AG04449 (cell line): ENCODE measurements at places on chromosomes 5 and 9.

DNA sequence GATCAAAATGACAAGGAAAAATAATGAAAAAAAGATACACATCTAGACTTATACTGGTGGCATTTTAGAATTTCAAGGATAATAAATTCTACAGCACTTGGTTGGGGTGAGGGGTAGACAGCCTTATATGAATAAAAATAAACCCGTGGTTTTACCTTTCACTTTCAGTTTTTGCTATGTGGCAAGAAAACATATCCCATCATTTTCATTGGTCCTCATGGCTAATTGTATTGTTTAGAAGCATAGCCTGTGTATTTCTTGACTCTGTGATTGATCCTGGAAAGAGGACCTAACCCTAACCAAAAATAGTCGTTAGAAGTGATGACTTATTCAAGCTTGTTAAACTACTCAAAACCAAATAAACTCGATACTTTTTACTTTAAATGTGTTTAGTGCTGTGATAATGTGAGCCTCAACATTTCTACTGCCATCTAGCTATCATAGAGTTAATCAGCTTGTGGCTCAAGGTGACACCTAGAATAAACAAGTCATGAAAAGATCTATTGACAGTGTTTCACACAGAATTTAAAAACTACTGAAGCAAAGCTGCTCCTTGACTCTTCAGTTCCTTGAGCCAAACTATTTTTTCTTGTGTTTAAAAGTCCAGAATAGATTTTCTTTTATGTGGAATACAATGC, 153.3 kb upstream of the IZUMO3 start:
- DNase-seq, result no peak

DNA sequence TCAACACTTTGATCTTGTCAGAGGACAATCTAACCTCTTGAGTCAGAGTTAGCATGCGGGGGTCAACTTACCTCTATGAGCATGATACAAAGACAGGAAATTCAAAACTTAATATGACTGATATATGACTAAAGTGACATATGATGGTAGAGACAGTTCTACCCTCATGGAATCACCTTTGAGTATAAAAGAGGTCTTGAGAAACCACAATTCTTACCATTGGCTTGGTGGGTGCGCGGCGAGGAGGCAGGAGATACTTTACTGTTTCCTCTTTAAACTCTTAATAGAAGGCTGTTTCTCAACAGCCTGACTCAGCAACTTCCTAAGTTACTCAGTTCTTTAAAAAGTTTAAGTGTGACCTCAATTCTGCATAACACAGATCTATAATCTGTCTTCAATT, 372.8 kb downstream of the KIAA0825 start:
- no peak for DNase-seq

GRCh38 chr9:131279196-131279862, 3.0 kb upstream of the FAM78A start:
- DNase-seq, result no peak

DNA sequence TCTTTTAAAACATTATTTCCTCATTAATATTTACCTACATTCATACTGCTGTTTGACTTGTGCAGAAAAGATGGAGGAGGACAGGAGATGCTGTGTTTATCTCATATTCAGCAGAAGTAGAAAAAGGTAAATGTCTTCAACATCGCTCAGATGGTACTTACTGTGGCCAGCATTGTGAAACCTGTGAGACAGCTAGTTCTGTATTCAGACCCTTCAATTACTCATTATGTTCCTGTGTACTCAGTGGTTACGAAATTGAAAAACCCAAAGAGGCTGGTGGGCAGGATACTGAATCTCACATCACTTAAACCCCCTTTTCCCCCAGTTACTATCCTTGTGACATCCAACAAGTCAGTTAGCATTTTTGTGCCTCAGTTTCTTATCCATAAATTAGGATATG, 216.0 kb downstream of the KDM4C start:
- no peak for DNase-seq

- DNase-seq, result no peak
Measured at GRCh38 chr5:78647351-78647818, 1.2 kb downstream of the LHFPL2 start.

- no peak for DNase-seq
Measured at GRCh38 chr9:36221667-36222066, 30.9 kb downstream of the CLTA start.

- DNase-seq, result no peak
Measured at GRCh38 chr5:40381676-40382363, 297.9 kb upstream of the PTGER4 start.

GRCh38 chr9:26013199-26013598, 335.0 kb upstream of the TUSC1 start:
- DNase-seq, result no peak

DNA sequence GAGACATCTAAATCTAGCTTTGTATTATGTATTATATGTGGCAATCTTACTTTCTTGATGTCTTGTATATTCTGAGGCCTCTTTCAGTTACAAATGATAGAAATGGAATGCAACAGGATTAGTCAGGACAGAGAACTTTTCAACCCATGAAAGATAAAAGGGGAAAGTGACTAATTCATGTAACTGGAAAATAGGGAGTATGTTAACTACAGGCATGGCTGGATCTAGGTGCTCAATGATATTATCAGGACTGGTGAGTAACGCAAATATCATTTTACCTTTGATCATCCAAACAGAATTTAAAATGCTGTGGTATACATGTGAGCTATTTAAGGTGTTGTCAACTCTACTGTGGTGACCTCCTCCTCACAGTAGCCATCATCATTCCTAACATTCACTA, 215.7 kb upstream of the GLRA1 start:
- no peak for DNase-seq

DNA sequence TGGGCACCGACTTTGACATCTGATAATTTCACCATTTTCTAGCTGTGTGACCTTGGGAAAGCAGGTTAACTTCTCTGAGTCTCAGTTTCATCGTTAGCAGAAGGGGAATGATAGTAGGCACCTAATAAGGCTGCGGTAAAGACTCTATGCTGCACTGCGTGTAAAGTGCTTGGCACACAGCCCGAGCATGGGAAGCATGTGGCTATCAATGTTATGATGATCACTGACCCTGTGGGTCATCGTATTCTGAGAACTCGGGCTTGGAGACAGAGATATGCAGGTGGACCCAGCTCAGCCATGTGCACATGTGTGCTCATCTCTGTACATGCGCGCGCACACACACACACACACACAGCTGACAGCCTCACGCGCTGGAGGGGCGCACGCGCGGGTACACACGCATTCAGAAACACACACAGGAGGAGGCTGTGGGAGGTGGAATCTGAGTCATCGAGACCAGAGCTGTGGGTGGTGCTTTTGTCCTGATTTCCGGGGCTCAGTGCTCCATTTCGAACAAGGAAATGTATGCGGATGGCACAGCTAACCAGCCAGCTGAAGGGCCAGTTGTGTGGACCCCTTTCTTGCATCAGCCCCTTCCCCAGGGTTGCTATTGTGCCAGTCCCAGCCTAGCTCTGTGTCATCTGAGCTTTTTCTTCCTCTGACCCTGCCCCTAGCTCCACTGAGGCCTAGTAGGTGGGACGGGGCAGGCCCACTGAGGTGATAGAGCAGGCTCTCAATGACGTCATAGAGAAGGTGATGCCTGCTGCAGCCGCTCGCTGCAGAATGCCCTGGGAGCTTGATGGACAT, 11.1 kb upstream of the ARAP3 start:
- DNase-seq, result no peak

- peak; percentile 55 for DNase-seq
Measured at GRCh38 chr9:92607773-92608172, 62.2 kb downstream of the IPPK start.

DNA sequence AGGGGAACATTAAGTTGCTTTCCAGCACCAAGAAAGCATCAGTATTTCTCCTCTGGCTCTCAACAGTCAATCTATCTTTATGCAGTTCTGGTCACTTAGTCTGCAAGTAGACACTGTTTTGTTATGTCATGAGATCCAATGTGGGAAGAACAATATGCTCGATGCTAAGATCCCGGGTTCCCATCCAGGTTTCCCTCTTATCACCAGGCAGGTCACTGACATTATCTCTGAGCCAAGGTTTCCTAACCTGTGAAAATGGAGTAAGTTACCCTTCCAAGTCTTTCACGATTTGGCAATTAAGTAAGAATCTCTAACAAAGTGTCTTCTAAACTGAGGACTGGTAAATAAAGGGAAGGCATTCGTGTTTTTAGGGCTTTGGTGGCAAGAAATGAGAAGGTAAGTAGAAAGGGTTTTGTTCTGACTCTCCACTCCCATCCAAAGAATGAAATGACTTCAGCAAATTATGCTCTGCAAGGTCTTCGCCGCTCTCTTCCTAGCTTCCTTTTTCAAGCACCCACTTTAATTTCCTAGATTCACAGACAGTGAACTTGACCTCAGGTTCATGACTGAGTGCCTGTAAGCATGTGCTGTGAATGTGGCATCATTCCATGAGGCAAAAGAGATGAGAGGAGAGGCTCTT, 86.4 kb downstream of the DCP2 start:
- no peak for DNase-seq

DNA sequence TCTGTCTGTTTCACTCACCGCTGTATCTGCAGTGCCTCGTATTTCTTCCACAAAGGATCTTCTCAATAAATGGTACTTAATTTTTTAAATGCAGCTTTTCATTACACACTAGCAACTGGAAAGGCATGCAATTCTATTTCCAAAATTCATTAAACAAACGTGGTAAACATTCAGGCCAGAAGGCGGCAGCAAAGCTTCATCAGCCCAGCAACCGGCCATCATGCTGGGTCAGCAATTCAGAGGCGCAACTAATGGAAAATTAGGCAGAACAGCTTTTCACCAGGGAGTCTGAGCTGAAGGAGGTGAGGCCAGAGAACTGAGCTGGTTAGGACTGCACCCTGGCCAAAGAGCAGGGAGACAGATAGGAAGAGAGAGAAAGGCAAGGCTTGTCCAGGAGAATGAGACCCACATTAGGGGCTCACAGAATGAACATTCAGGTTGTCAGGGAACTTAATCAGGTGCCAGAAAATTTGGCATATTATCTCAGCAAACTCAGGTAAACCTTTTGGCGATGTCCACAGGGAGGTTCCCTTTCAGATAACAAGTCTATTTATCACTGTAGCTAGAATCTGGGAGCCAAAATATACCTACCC, 17.7 kb upstream of the RNF180 start:
- DNase-seq, result no peak

- no peak for DNase-seq
Measured at GRCh38 chr5:132905938-132906337, 32.5 kb downstream of the LEAP2 start.

DNA sequence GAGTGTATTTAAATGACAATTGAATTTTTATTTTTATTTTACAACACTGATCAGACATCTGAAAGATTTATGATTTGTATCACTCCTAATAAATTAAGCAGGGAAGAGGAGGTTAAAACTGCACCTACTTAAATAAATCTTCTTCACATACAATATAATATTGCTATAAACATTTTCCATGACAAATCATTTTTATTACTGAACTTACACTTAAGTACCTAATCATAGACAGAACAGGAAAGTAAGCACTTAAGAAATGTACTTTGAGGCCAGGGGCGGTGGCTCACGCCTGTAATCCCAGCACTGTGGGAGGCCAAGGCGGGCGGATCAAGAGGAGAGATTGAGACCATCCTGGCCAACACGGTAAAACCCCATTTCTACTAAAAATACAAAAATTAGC, 3.8 kb downstream of the PFDN1 start:
- no peak for DNase-seq

GRCh38 chr5:143208781-143209510, 194.5 kb downstream of the NR3C1 start:
- DNase-seq, result peak; percentile 16

DNA sequence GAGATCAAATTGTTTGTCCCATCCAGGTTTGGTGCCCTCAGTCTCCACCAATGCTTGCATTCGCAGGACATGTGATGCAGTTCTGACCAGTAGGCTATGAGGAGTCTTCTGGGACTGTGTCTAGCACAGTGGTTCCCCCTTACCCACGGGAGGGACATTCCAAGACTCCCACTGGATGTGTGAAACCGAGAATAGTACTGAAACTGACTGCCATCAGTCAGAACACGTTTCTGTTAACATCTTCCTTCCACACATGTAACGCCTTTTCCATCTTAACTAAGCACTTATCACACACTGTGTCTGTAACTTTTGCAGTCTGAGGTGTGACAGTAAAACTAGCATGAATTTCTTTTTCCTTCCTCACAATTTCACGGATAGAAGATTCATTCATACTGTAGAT, 74.7 kb downstream of the PTTG1 start:
- DNase-seq, result no peak

GRCh38 chr5:133967698-133968203, 674 bp downstream of the C5orf15 start:
- DNase-seq, result no peak

DNA sequence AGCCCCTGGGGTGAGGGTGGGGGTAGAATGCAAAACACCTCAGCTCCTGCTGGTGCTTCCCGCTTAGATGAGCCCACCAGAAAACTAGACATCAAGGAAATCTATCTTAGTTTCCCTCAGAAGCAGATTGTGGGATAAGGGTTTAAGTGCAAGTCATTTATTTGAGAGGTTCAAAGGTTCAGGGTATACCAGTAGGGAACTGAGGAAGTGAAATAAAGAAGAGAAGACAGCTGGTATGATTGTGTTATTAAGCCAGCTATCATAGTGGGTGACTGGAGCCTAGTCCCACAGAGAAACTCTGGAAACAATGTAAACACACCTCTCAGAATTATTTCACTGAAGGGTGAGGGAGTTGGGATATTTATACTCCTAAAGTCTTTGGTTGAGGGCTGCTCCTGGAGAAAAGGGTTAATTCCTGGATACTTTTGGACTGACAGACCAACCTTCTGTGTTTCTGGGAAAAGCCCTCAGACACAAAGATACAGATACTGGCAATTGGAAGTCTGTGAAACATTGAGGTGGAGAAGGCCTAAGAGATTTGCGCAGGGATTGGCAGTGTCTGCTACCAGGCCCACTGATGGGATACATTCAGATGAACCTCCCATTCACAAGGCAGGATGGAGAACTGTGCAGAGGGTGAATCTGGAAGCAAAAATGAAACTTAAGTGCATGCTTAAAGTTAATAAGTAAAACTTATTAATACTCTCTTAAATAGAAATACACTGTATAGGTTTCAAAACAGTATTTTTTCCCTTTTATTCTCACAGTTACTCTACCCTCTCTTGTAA, 6.4 kb upstream of the DCTN4 start:
- DNase-seq, result no peak

GRCh38 chr9:70924380-70924779, 197.0 kb downstream of the TRPM3 start:
- peak; percentile 80 for DNase-seq

GRCh38 chr5:54021431-54022164, 288.8 kb downstream of the ARL15 start:
- DNase-seq, result no peak

DNA sequence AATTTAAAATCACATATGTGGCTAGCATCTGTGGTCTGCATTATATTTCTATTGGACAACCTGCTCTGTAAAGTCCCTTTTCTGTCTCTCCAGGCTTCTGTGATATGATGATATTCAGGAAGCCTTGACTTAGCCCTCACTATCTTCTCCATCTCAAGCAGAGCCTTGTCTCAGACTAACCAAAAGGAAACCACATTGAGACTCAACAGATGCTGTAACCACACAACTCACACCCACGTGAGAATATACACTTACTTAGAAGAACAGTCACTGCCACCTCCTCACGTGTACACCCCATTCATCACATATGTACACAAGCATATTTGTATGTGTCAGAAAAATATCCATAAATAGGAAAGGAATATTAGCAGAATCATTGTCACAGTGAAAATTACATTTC, 33.6 kb downstream of the HTR4 start:
- no peak for DNase-seq

- no peak for DNase-seq
Measured at GRCh38 chr5:170339780-170340167, 42.2 kb upstream of the LCP2 start.

GRCh38 chr5:139472386-139473030, 1.7 kb downstream of the SMIM33 start:
- no peak for DNase-seq
